Pancreas (tissue), 10 donors: ENCODE measurements at places on chromosomes 13 and 19. TPM values are rescaled to one million over a fixed set of nuclear protein-coding genes. Genes with fewer than 3 reads are reported as not detected.

Gene C2CD4C
- 1.5 TPM for polyA plus RNA-seq

Gene AKT2
- polyA plus RNA-seq, result 70.1 TPM

Gene CGB7
- 0.38 TPM for polyA plus RNA-seq

GRCh38 chr13:40228496-40228895, 437.9 kb downstream of the FOXO1 start:
- H3K27me3 ChIP-seq, result no peaks in the 10 kb centered on the region
- H3K4me3 ChIP-seq, result no peak overlapping the region
- no peaks in the 10 kb centered on the region for H3K4me1 ChIP-seq
- DNase-seq, result no peak
- H3K36me3 ChIP-seq, result no peaks in the 10 kb centered on the region

GRCh38 chr19:48095612-48096175, 14.9 kb downstream of the PLA2G4C start:
- no peaks in the 10 kb centered on the region for H3K4me1 ChIP-seq
- H3K27ac ChIP-seq, result no peak overlapping the region
- H3K4me3 ChIP-seq, result no peak overlapping the region

DNA sequence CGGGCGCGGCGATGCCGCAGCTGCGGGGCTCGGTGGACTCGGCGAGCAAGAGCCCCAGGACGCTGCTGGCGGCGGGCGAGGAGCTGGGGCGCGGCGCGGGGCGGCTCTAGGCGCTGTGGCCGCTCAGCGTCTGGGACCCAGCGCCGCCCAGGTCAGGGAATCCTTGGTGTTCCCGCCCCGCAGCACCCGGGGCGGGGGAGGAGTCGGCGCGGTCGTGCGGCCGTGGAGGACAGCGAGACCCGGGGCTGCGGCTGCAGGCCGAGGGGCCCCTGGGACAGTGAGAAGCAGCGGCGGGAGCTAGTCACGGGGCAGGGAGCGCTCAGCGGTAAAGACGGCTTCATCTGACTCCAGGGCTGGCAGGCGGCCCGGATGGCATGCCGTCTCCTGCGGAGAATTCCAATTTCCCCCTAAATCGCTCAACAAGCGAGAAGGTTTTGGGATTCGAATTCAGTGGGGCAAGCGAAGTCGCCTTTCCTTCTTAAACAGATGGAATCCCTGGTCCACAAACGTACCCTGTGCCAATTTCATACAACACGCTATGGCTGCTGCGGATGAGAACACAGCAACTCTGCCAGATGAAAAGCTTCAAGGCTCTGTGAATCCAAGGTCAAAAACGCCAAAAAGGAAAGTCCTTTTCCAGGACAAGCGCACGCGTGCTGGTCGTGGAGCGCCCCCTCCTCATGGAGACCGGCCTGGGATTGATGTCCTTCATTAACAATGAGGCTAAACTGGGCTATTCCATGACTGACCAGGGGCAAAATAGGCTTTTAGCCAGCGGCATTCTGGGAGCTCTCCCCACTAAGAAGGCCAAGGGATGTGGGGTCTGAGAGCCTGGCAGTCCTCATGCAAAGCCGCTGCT, 4.2 kb upstream of the ZSCAN4 start:
- H3K4me1 ChIP-seq, result no peaks in the 10 kb centered on the region
- no peaks in the 10 kb centered on the region for H3K27me3 ChIP-seq
- H3K4me3 ChIP-seq, result peak overlapping the region; percentile 27
- H3K36me3 ChIP-seq, result no peaks in the 10 kb centered on the region

- peaks cover 5% of the 10 kb centered on the region for H3K4me1 ChIP-seq
- H3K36me3 ChIP-seq, result no peaks in the 10 kb centered on the region
- no peak overlapping the region for H3K27ac ChIP-seq
- no peaks in the 10 kb centered on the region for H3K27me3 ChIP-seq
- peak; percentile 11 for DNase-seq
These were observed 33.5 kb upstream of the SPRY2 start for GRCh38 chr13:80374444-80374843.

GRCh38 chr13:34700155-34700554, 241.9 kb upstream of the NBEA start:
- no peaks in the 10 kb centered on the region for H3K27me3 ChIP-seq
- H3K27ac ChIP-seq, result no peak overlapping the region
- DNase-seq, result no peak
- H3K4me1 ChIP-seq, result no peaks in the 10 kb centered on the region
- H3K36me3 ChIP-seq, result no peaks in the 10 kb centered on the region

DNA sequence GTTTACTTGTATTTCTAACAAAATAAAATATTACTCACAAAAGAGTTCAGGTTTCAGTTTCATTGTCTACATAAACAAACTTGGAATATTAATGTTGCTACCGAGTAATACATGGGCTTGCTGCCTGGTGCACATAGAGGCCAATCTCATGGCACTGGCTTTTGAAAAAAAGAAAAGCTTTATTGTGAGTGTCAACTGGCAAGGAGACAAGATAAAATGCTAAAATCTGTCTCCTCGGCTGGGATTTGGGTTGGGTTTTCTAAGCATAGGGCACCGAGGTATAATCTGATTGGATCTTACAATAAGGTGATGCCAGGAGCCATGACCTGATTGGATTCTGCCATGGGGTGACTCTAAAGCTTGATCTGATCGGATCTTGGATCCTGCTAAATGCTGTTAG, 1519.9 kb upstream of the MIR17HG start:
- H3K27me3 ChIP-seq, result no peaks in the 10 kb centered on the region
- H3K27ac ChIP-seq, result no peak overlapping the region
- no peaks in the 10 kb centered on the region for H3K36me3 ChIP-seq
- no peak overlapping the region for H3K4me3 ChIP-seq
- no peaks in the 10 kb centered on the region for H3K4me1 ChIP-seq
- no peak for DNase-seq
